ENCODE measurements at places on chromosomes 5 and 9.

- DNase-seq: no peak
Observed at GRCh38 chr5:90421136-90421535, 11.6 kb upstream of the CETN3 start.

DNA sequence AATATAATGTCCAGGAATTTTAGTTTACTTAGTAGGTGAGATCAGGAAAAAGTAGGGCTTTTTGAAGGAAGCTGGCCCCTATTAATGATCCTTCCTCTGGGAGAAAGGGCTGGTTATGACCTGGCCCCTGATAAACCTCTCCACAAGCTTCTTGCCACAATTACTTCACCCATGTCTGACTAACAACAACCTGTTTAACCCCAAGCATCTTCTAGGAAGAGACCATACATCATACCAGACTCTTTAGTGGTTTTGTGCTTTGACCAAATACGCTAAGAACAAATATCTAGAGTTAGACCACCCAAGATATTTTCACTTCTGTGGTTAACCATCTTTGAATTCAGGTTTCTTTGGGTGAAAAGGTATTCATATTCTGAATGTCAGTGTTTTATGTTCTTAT, 174.0 kb upstream of the SLC27A6 start:
- DNase-seq: no peak

- DNase-seq: no peak
Observed at GRCh38 chr5:68554571-68555279, 339.2 kb downstream of the PIK3R1 start.

DNA sequence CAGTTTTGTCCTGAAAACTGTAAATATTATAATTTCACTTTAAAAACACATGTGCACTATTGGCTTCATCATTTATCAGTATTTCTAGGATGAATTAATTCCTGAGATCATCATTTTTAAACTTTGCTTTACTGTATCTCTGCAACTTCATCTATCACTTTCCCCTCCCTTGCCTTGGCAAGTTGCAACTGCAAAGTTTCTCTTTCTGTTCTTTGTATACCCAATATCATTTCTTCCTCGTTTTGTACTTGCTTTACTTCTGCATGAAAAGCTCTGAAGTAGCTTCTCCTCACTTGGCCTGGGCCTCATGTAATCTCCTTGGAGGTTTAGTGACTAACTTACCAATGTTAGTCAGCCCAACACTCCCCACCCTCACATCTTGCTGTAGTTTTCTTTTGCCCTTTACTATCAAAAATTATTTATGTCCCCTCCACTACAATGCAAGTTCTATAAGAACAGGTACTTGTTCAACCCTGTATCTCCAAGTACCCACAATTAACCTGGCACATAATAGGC, 12.8 kb downstream of the C5orf63 start:
- DNase-seq: no peak

GRCh38 chr5:136038635-136039034, 9.8 kb downstream of the TGFBI start:
- DNase-seq: no peak

GRCh38 chr9:92325991-92326500, 293 bp downstream of the CENPP start:
- DNase-seq: no peak

- no peak for DNase-seq
Observed at GRCh38 chr5:107680099-107680498, 9.4 kb upstream of the EFNA5 start.

GRCh38 chr5:151096001-151096373, 15.2 kb upstream of the TNIP1 start:
- DNase-seq: no peak

DNA sequence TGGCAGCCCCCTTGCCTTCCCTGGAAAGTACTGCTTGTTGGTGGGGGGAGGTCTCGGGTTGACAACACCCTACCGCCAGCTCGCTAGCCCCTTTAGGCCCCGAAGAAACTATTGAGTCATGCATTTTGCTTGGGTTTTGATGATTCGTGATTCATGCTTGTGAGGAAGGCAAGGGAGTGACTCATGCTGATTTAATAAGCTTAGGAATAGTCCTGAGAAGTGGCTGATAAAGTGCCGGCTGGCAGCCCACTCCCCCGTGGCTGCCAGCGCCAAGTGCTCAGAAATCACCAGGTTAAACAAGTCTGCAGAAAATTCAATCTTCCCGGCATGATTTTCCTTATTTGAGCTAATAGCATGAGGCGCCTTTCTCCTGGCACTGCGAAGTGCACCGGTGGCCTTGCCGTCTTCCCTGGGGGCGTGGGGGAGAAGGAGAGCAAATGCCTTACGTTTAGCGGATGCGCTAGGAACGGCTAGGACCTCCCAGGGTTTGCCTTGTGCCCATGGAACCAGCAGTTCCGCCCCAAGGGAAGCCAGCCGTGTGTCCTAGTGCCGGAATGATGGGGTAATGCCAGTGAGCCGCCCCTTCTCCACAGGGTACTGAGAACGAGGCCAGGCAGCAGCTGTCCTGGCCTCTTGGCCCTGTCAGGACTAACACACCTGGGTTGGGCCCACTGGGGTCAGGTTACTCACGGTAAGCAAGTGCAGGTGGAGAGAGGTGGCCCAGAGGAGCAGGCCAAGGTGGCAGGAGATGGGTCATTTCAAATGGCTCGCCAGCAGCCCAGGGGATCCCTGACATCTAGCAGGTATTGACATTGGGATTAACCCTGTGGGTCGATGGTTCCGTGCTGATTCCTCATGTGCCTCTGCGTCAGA, 151.9 kb downstream of the MACROH2A1 start:
- DNase-seq: no peak

DNA sequence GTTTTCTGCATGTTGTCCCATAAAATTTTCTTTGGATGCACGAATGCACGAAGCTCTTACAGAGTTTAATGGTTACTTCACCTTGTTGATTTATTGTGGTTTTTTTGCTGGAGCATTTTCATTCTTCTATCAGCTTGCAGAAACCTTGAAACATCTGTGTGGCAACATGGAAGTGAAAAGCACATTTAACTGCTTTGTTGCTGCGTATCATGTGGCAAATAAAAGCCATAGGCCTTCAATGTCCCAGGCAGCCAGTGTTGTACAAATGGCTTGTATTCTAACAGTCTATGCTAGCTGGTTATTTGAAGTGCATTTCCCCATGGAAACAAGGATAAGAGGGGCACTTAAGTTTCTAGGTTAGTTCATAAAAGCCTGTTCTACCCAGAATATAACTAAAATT, 42.5 kb upstream of the RASGRF2 start:
- DNase-seq: no peak

DNA sequence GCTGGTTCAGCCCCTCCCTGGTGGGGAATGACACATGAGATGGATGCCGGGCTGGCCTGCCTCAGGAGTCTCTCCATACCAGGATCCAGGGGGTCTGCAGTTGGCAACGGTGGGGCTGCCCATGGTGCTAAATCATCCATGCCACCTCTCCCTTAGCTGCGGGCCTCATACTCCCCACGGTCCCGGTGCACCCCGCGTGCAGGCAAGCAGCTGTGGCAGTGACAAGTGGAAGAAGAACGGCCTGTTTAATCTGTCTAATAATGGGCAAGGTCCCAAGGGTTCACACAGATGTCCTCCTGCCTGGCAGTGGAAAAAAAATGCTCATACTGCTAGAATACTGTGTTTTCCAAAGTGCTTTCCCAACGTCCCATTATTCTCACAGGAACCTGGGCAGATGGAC, 196.9 kb upstream of the PANK3 start:
- no peak for DNase-seq

DNA sequence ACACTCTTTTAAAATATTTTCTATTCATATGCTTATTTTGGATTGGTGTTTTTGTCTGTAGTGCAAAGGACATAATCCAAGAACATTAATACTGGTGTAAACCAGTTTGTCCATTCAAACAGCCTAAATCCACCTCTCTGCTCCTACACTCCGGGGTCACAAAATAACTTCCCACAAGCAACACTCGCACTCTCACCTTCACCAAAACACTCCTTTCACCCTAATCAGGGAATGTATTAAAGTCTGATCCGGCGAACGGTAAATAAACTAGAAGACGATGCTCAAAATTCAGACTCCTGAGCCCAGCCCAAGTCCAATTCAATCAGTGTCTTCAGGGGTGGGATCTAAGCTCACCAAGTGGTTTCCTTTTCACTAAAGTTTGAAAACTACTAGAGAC, 649 bp downstream of the AP3B1 start:
- DNase-seq: no peak

GRCh38 chr5:74040811-74041491, 415.0 kb downstream of the ARHGEF28 start:
- DNase-seq: no peak

GRCh38 chr9:21097817-21098216, 20.1 kb upstream of the IFNB1 start:
- DNase-seq: no peak

GRCh38 chr9:92278110-92278509, 15.4 kb downstream of the IARS1 start:
- DNase-seq: no peak

DNA sequence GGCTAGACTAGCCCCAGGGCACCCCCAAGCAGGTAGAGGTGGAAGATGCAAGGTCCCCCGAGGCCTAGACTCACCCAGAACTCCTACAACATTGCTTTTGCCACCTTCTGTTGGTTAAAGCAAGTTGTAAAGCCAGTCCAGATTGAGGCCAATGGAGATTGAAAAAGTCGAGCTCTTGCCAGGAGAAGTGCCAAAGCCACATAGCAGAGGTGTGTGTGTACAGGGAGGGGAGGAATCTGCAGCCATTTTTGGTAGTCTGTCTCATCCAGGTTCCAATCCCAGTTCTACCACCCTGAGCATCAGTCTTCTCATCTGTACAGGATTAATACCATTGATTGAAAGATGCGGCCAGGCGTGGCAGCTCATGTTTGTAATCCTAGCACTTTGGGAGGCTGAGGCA, 12.3 kb upstream of the URM1 start:
- DNase-seq: no peak

- no peak for DNase-seq
Observed at GRCh38 chr9:100700689-100701318, 122.9 kb downstream of the CAVIN4 start.
